ENCODE measurements at places on chromosomes 1 and 21.
A peak's percentile ranks its signal among the peaks of the same experiment; 100 is the strongest.

DNA sequence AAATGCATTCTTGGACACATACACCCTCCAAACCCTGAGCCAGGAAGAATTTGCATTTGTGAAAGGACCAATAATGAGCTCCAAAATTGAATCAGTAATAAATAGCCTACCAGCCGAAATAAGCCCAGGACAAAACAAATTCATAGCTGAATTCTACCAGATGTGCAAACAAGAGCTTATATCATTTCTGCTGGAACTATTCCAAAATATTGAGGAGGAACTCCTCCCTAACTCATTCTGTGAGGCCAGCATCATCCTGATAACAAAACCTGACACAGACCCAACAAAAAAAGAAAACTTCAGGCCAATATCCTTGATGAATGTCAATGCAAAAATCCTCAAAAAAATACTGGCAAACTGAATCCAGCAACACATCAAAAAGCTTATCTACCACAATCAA, 6.7 kb downstream of the SPRR2E start:
- no peak for DNase-seq
- no peaks in the 10 kb centered on the region for H3K4me1 ChIP-seq
- peaks cover 10% of the 10 kb centered on the region for H3K27me3 ChIP-seq
- no peaks in the 10 kb centered on the region for H3K36me3 ChIP-seq
- no peak overlapping the region for H3K4me3 ChIP-seq

DNA sequence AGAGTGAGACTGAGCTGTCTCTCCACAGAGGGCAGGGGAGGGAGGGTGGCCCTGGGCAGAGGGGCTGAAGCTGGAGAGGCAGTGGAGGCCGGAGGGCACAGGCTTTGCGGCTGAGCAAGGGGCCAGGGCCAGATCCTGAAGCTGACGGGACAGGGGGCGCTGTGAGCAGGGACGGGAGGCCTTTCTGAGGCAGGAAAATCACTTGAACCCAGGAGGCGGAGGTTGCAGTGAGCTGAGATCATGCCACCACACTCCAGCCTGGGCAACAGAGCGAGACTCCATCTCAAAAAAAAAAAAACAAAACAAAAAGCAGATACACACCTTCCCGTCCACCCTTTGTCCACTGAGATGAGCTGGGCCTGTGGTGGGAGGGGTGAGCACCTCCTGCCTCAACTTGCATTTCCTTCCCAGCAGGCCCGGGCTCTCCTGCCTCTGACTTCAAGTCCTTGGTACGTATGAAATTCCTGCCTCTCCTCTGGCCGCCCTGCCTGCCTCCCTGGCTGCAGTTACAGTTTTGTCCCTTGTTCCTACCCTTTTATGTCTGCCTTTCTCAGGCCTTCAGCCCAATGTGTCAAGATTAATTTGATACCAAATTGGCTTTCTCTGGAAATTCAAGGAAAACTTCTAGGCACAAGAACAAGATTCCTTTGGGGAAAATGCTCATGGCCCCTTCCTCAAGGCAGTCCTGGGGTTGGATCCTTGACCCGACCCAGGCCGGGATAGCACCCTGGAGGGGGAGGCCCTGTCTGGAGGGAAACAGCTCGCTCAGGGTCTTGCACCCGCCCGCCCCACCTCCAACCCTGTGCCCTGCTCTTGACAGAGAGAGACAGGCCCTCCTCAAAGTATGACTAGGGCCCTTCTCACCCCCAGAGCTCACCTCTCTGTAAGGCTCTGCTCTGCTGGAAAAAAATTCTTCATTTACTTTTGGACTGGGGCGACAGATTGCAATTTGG, 11.2 kb upstream of the ADAMTSL4 start:
- no peaks in the 10 kb centered on the region for H3K4me1 ChIP-seq
- no peak overlapping the region for H3K27ac ChIP-seq
- H3K36me3 ChIP-seq, result no peaks in the 10 kb centered on the region
- DNase-seq, result no peak

DNA sequence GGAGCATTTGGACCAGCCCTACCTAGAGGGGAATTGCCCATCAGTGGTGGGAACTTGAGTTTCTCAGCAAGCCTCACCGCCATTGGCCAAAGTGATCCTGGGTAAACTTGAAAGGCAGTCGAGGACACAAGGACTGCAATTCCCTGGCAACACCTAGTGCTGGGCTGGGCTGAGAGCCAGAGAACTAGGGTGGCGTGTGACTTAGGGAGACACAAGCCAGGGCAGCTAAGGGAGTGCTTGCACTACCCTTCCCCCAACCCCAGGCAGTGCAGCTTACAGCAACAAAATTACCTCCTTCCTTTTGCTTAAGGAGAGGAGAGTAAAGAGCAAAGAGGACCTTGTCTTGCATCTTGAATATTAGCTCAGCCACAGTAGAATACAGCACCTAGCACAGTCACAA, 176.9 kb upstream of the PRMT6 start:
- no peaks in the 10 kb centered on the region for H3K4me1 ChIP-seq
- DNase-seq, result no peak
- no peaks in the 10 kb centered on the region for H3K36me3 ChIP-seq
- H3K27ac ChIP-seq, result no peak overlapping the region
- no peaks in the 10 kb centered on the region for H3K27me3 ChIP-seq
- H3K4me3 ChIP-seq, result no peak overlapping the region

GRCh38 chr1:171600862-171601261, 21.2 kb upstream of the MYOCOS start:
- DNase-seq, result no peak
- no peaks in the 10 kb centered on the region for H3K27me3 ChIP-seq
- H3K4me1 ChIP-seq, result no peaks in the 10 kb centered on the region
- H3K36me3 ChIP-seq, result peaks cover 12% of the 10 kb centered on the region

DNA sequence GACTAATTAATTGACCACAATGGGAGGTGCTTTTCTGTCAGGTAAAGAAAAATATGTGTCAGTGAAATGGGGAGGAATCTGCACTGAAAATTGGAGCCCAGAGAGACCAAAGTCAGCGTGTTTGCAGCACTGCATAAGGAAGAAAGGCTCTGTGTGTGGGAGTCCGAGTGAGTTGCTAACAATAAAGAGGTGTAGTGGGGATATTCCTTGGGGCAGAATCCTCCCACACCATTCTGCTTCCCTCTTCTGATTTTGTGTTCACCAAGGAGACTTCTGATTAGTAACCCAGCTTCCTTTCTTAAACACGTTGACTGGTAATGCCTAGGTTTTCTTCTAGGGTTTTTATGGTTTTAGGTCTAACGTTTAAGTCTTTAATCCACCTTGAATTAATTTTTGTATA, 240.5 kb downstream of the RPS6KC1 start:
- no peaks in the 10 kb centered on the region for H3K27me3 ChIP-seq
- no peak overlapping the region for H3K27ac ChIP-seq
- H3K4me1 ChIP-seq, result no peaks in the 10 kb centered on the region
- DNase-seq, result no peak

DNA sequence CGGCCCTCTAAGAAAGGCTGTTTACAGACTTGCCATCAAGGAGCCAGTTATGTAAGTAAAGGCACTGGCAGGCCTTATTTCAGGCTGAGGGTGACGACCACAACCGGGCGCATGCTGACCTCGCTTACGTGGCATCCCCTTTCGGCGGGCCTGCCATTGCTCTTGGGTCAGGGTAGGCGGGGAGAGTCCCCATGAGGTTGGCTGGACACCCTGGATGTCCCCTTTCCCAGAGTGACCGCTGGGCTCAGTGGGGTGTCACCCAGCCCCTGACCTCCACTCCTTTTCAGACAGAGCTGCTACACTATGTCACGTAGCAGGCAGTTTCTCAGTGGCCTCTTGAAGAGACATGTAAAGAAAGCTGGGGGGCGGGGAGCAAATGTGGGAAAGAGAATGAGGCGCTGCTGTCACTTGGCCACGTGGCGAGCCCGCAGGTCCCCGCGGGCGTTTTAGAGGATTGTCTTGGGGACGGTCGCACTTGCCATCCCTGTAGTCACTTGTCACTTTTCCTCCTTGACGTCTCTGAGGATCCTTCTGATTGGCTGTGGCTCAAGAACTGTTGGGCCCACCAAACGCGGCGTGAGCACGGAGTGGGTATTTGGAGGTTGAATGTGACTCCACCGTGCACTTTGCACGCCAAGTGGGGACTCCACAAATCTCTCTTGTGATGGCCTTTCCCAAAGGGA, 42.2 kb downstream of the SLC37A1 start:
- H3K27me3 ChIP-seq, result no peaks in the 10 kb centered on the region
- no peaks in the 10 kb centered on the region for H3K36me3 ChIP-seq
- DNase-seq, result no peak
- H3K27ac ChIP-seq, result no peak overlapping the region

GRCh38 chr1:217953922-217954321, 322.8 kb downstream of the SPATA17 start:
- H3K27ac ChIP-seq, result no peak overlapping the region
- no peaks in the 10 kb centered on the region for H3K27me3 ChIP-seq
- H3K4me1 ChIP-seq, result no peaks in the 10 kb centered on the region
- no peak overlapping the region for H3K4me3 ChIP-seq

DNA sequence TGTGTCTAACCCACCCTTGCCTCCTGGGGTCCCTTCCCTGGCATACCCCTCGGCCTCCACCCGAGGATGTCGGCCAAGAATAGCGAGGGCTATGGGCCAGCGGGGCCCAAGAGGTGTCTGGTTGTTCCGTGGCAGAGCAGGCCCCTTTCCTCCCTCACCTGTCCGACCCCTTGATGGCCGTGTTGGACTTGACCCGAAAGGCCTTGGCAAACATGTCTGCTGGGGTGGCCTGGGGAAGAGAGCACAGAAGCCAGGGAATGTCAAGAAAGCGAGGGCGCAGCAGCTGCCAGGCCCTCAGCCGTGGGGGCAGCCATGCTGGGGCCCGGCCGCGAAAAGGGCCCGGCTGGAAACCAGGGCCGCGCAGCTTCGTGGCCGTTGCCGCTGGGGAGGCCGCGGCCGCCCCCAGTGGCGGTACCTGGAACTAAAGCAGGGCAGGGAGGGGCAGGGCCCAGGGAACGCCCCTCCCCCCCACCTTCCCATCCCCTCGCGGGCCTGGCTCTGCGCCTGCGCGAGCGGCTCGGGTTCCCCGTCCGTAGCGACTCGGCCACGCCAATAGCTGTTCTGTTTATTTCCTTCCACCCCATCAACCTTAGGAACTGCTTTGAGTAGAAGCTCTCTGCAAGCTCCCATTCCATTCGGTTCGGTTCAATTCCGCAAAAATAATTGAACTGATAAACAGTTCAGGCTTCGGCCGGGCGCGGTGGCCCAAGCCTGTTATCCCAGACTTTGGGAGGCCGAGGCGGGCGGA, at the start of gene EIF2D:
EIF2D (minus strand) TSS at position 337 of the 748 bp plus-strand sequence; CDS start at position 214, 123 bp downstream.
- DNase-seq, result peak; percentile 96
- peak within 1 kb of the TSS; percentile 81 for H3K27ac ChIP-seq
- H3K36me3 ChIP-seq, result peaks cover 16% of the 10 kb centered on the region
- H3K4me1 ChIP-seq, result peaks cover 41% of the 10 kb centered on the region
- peaks cover 12% of the 10 kb centered on the region for H3K27me3 ChIP-seq
